ENCODE measurements at places on chromosomes 2 and 18.

DNA sequence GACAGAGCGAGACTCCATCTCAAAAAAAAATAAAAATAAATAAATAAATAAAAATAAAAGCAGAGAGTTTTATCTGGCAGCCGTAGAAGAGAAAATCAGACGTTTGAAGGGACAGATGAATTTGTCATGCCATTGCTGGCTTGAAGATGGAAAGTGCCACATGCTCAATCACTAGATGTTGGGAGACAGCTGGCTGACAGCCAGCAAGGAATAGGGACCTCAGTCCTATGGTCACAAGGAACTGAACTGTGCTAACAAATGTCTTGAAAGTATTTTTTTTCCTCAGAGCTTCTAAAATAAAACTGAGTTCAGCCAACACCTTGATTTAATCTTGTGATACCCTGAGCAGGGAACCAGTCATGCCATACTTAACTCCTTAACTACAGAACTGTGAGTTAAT, 65.4 kb downstream of the DTNA start:
- no peak for DNase-seq

- no peak for DNase-seq
These were observed 4.5 kb downstream of the HNMT start for GRCh38 chr2:137968477-137969417.

GRCh38 chr18:79873449-79874110, 75.8 kb downstream of the KCNG2 start:
- no peak for DNase-seq

GRCh38 chr18:45245091-45245511, 370.2 kb upstream of the SLC14A2 start:
- DNase-seq, result no peak

- DNase-seq, result no peak
These were observed 69.6 kb downstream of the R3HDM1 start for GRCh38 chr2:135600915-135601314.

DNA sequence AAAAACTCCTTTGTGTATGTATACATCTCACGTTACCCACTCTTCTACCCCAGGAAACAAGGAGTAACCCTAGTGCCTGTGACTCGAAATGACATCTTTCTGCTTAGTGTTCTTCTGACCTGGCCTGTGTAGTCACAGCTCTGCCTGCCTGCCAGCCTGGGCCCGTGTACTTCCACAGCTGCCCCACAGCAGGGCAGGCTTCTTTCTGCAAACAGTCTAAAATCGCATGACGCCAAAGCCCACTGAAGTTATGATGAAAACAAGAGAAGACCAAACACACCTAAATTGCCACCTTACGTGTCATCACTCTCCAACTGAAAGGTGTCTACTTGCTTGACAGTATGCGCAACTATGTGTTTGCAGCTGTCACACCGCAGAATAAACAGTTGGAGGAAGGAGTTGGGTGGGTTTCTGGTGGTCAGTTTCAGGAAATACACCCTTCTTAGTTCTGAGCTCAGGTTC, 1.5 kb downstream of the GAREM1 start:
- peak; percentile 18 for DNase-seq

GRCh38 chr18:76412010-76412817, 82.8 kb downstream of the ZNF516 start:
- peak; percentile 12 for DNase-seq

DNA sequence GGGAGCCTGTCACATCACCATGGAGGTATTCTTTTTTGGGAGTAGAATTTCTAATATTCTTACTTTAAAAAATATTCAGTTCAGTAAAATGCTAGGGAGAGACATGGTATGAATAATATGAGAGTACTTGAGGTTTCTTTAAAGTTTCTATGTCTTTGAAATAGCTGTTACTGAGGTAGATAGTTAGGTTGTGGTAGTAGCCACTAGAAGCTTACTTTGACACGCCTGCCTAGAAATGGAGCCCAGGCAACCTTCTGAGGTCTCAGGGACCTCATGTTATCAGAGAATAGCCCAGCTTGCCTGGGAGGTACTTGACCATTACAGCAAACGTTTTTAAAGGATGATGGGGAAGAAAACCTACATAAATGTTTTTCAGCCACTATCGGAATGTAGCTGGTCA, 131.2 kb downstream of the AGPS start:
- no peak for DNase-seq

- no peak for DNase-seq
These were observed 39.1 kb downstream of the C18orf54 start for GRCh38 chr18:54396760-54397159.

DNA sequence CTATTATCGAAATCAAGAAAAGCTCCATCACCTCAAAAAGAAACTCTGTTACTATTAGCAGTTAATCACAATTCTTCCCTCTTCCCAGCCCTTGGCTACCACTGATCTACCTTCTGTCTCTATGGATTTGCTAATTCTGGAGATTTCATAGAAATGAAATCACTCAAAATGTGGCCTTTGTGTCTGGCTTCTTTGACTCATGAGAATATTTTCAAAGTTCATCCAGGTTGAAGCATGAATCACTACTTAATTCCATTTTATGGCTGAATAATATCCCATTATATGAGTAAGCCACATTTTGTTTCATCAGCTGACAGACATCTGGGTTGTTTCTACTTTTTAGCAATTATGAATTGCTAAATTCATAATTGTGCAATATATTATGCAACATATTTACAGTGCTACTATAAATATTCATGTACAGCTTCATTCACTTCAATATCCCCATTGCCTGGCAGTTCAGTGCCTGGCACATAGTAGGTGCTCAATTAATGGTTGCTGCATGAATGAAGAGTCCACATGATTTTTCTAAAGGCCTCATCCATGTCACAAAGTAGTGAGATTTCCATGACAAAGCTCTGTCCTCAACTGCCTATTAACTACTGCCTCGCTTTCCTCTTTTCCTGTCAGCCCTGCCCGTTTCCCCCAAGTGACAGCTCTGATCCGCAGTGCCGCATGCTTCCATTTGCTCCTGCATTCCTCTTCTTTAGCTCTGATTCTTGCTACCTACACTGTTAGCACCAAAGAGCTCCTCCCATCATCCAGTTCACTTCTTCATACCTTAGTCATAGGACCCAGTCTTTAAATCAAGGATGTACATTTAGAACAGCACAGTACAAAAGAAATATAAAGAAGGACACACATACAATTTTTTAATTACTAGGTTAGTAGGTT, 32.8 kb downstream of the CCDC93 start:
- peak; percentile 77 for DNase-seq

DNA sequence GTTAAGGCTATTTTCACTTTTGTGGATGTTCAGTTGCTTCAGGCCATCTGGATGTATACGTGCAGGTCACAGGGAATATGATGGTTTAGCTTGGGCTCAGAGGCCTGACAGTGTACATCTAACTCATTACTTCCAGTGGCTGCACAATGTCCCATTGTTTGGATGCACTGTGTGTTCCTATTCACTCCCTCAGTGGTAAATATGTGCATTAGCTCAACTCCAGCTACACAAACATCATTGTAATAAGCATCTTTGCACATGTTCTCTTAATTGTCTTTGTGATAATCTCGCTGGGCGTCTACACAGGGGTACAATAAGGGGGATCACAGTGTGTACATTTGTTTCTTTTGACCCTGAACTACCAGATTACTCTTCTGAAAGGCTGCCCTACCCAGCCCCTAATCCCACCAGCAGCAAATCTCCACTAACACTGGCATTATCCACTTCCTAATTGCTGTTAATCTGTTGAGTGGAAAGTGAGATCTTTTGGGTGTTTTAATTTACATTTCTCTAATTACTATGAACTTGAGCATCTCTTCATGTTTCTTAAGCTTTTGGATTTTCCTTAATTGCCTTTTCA, 56.1 kb upstream of the POLE4 start:
- no peak for DNase-seq

DNA sequence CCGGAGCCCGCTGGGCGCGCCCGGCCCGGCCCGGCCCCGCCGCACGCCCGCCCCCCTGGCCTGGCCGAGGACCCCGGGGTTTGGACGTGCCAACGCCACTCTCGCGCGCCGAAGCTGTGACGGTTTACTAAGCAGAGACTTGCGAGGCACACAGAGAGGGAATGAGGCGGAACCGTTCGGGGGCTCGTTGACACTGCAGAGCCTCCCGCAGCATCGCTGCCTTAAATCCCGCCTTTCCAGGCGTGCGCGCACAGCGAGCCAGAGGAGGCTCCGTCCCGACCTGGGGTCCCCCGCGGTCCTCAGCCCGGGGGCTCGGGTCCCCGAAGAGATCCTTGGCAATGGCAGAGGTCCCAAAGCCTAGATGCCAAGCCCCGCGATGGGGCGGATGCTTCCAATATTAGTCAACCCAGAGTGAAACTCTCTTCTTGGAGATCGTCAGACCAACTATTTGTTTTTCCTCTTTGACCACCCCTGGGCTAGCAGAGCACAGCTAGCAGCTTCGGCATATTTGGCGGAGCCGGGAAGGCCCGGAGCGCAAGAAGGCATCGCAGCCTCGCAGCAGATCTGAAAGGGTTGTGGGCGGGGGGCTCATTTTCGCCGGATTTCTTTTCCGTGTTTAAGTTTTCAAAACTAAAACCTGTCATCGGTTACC, at the start of gene ZNF385B:
TSS of gene ZNF385B (minus strand) at position 197 of the 652 bp plus-strand sequence.
- no peak for DNase-seq

- no peak for DNase-seq
These were observed 21.7 kb upstream of the UGP2 start for GRCh38 chr2:63819765-63820717.

DNA sequence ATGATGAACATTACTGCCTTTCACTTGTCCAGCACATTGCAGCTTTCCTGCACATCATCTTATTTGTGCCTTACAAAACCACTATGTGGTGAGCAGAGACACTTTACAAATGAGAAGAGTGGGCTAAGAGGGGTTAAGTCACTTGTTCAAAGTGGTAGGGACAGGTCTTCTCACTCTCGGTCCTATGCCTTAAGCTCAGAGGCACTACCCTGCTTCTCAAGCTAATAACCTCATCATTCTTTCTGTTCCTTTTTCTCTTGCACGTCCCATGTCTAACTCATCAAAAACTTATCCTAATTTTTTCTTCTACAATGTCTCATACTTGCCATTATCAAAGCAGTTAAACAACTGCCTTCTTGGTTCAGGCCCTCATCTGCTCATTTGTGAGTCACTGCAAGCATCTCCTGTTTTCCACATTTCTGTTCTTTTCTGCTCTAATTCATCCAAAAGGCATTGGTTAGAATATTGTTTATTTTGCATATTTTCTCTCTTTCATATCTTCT, 21.9 kb upstream of the NCOA1 start:
- DNase-seq, result no peak

All from brain microvascular endothelial cell (primary cell).